ENCODE measurements at places on chromosomes 2 and 18. TPM values are rescaled to one million over a fixed set of nuclear protein-coding genes. Genes with fewer than 3 reads are reported as not detected.

- DNase-seq: no peak
- no peak overlapping the region for H3K27ac ChIP-seq
- H3K36me3 ChIP-seq: no peaks in the 10 kb centered on the region
- H3K27me3 ChIP-seq: no peaks in the 10 kb centered on the region
- no peak overlapping the region for H3K4me3 ChIP-seq
- H3K4me1 ChIP-seq: no peaks in the 10 kb centered on the region
These were observed 159.8 kb downstream of the ZNF385B start for GRCh38 chr2:179701524-179702110.

The LAMA1 gene
- total RNA-seq: not detected

DNA sequence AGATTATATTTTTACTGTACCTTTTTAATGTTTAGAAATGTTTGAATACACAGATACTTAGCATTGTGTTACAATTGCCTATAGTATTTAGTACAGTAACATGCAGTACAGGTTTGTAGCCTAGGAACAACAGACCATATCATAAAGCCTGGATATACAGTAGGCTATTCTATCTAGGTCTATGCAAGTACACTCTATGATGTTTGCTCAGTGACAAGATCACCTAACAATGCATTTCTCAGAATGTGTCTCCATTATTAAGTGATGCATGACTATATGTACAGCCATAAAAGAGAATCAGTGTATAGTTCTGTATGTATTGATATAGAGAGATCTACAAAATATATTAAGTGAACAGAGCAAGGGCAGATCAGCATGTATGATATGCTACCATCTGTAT lies 616.4 kb downstream of the XIRP2 start:
- no peak overlapping the region for H3K27ac ChIP-seq
- no peak for DNase-seq
- H3K4me3 ChIP-seq: no peak overlapping the region
- no peaks in the 10 kb centered on the region for H3K36me3 ChIP-seq
- H3K4me1 ChIP-seq: no peaks in the 10 kb centered on the region

The CDH7 gene
- total RNA-seq: not detected

- DNase-seq: no peak
- peaks cover 10% of the 10 kb centered on the region for H3K4me1 ChIP-seq
- no peak overlapping the region for H3K4me3 ChIP-seq
- H3K27ac ChIP-seq: no peak overlapping the region
- no peaks in the 10 kb centered on the region for H3K36me3 ChIP-seq
These were observed 338.8 kb upstream of the ID2 start for GRCh38 chr2:8343031-8343430.

The IL1RL1 gene
- total RNA-seq: not detected

DNA sequence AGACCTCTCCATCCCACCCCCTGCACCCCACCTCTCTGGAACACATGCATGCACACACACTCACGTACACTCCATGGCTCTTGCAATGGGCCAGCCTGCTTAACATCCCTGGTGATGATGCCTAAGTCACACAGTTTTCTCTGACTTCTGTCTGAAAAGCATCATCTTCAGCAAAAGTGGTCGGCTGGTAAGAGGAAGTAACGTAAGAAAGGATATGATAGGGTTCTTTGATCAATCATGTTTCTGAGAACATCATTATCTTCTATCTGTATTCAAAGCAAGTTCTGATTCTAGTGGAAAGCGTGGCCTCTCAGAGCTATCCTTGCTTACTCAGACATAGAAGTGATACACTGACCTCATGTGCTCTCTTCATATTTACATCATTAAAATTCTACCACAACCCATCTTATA lies 11.4 kb upstream of the NDUFV2 start:
- H3K27ac ChIP-seq: peak overlapping the region; percentile 61
- peak; percentile 32 for DNase-seq
- H3K27me3 ChIP-seq: no peaks in the 10 kb centered on the region
- H3K4me1 ChIP-seq: peaks cover 63% of the 10 kb centered on the region

The MERTK gene
- 0.19 TPM for total RNA-seq

DNA sequence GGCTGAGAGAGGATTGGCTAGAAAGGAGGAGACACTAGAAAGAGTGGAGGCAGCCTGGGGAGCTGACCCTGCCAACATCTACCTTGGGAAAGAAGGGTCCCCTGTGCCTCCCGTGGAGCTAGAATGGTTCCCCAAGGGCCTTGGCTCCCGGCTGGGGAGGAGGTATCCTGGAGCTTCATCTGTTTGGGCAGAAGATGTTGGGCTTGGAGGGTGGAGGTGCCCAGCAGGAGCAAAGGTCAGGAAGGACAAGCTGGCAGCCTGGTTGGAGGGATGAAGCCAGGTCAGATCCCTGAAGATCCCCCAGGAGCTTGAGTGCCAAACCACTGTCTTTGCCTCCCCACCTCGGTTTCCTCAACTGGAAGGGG lies 2.9 kb downstream of the ATP6V1B1 start:
- H3K36me3 ChIP-seq: no peaks in the 10 kb centered on the region
- peaks cover 2% of the 10 kb centered on the region for H3K27me3 ChIP-seq
- H3K4me1 ChIP-seq: no peaks in the 10 kb centered on the region

DNA sequence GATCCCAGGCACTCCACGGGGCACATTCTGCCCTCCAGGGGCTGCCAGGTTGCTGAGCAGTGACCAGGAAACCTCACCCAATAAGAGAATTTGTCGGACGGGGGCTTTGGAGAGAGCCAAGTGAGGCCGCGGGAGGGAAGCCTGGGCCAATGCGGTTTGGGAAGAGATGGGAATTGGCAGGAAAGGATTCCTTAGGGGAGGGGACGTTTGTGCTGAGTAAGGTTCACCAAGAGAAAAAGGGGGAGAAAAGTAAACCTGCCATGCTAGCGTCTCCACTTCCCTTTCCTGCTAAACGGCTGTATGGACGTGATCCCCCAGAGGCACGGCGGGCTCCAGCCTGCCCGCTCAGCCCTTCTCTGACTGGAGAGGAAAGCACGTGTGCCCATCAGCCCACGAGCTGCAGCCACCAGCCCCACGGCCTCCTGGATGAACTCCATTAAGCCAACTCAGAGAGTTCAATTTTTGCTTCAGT lies 194.4 kb upstream of the ID2 start:
- DNase-seq: peak; percentile 63
- H3K27me3 ChIP-seq: no peaks in the 10 kb centered on the region
- H3K4me3 ChIP-seq: peak overlapping the region; percentile 60
- H3K27ac ChIP-seq: peak overlapping the region; percentile 80

GRCh38 chr2:12718711-12719399 lies 2.1 kb downstream of the TRIB2 start:
- peak overlapping the region; percentile 93 for H3K4me3 ChIP-seq
- peaks cover 10% of the 10 kb centered on the region for H3K36me3 ChIP-seq
- peak overlapping the region; percentile 68 for H3K27ac ChIP-seq
- H3K4me1 ChIP-seq: peaks cover 45% of the 10 kb centered on the region
- no peak for DNase-seq

GRCh38 chr2:149027590-149028250 lies 10.8 kb upstream of the LYPD6B start:
- H3K27me3 ChIP-seq: peaks cover 3% of the 10 kb centered on the region
- no peak for DNase-seq
- H3K4me3 ChIP-seq: no peak overlapping the region
- no peaks in the 10 kb centered on the region for H3K36me3 ChIP-seq
- no peak overlapping the region for H3K27ac ChIP-seq

- H3K27ac ChIP-seq: no peak overlapping the region
- no peak for DNase-seq
- H3K4me3 ChIP-seq: no peak overlapping the region
- no peaks in the 10 kb centered on the region for H3K36me3 ChIP-seq
- H3K27me3 ChIP-seq: no peaks in the 10 kb centered on the region
- H3K4me1 ChIP-seq: peaks cover 2% of the 10 kb centered on the region
These were observed 376.6 kb upstream of the TRIB2 start for GRCh38 chr2:12340164-12340563.

DNA sequence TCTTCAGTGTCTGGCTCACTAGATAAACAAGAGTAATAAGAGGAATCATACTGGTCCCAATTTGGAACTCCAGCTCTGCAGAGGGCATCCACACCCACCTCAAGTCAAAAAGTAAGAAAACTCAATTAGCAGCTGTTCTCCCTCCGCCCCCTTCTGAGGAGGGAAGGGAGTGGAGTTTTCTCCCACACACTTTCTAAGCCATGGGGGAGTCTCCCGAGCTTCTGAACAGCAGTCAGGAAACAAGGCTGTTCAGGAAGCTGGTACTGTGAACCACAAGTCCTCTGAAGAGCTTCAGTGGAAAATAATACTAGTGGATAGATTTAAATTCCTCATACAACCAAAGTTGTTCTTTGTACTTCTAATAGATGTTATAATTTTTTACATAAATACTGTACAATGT lies 32.9 kb upstream of the SPTBN1 start:
- DNase-seq: no peak
- no peak overlapping the region for H3K27ac ChIP-seq
- no peaks in the 10 kb centered on the region for H3K27me3 ChIP-seq
- H3K4me1 ChIP-seq: peaks cover 5% of the 10 kb centered on the region
- H3K4me3 ChIP-seq: no peak overlapping the region

GRCh38 chr18:41128126-41128525 lies 826.9 kb upstream of the PIK3C3 start:
- H3K4me3 ChIP-seq: no peak overlapping the region
- no peak overlapping the region for H3K27ac ChIP-seq
- no peaks in the 10 kb centered on the region for H3K27me3 ChIP-seq
- H3K4me1 ChIP-seq: no peaks in the 10 kb centered on the region
- DNase-seq: no peak
- H3K36me3 ChIP-seq: no peaks in the 10 kb centered on the region

- no peak overlapping the region for H3K4me3 ChIP-seq
- no peaks in the 10 kb centered on the region for H3K36me3 ChIP-seq
- H3K27me3 ChIP-seq: no peaks in the 10 kb centered on the region
- no peaks in the 10 kb centered on the region for H3K4me1 ChIP-seq
- DNase-seq: no peak
These were observed 19.5 kb upstream of the DTNB start for GRCh38 chr2:25692737-25693445.

The TRIM43 gene
- total RNA-seq: not detected

DNA sequence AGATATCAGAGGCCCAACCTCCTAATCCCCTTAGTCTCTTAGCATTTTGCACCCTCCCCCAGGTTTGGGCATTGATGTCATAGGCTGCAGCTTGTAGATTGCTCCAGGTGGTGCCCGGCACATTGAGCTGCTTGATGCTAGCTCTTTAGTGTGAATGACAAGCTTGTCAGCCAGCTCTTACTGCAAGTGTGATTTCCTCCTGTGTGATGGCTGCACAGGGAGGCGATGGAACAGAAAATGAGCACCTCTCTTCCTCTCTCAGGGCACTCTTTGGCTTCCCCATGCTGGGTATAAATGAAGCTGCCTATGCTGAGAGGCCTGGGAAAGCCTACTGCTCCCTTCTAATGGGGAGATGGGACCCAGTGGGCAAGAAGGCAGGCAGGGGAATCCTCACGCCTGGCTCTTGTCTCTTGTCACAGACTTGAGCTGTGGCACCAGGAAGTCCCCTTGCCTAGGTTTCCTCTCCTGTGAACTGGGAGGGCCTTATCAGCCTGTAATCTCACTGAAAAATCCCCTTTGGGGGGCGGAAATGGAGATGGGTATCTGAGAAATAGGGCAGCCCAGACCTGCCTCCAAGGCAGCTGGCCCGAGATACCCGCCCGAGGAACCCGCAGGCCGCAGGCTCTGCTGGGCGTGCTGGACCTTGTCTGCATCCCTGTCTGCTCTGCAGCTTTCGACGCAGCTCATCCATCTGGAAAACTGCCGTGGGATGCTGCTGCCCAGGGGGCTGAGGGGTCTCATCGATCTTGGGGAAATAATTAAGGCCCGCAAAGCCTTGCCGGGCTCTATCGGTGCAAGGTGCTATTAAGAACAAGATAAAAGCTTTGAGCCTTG lies 163.5 kb upstream of the CXCR4 start:
- peaks cover 31% of the 10 kb centered on the region for H3K4me1 ChIP-seq
- DNase-seq: peak; percentile 50
- peak overlapping the region; percentile 8 for H3K27ac ChIP-seq
- no peaks in the 10 kb centered on the region for H3K27me3 ChIP-seq

The THSD7B gene
- total RNA-seq: not detected

The SP140L gene
- total RNA-seq: 64.1 TPM

The IL36RN gene
- total RNA-seq: not detected

DNA sequence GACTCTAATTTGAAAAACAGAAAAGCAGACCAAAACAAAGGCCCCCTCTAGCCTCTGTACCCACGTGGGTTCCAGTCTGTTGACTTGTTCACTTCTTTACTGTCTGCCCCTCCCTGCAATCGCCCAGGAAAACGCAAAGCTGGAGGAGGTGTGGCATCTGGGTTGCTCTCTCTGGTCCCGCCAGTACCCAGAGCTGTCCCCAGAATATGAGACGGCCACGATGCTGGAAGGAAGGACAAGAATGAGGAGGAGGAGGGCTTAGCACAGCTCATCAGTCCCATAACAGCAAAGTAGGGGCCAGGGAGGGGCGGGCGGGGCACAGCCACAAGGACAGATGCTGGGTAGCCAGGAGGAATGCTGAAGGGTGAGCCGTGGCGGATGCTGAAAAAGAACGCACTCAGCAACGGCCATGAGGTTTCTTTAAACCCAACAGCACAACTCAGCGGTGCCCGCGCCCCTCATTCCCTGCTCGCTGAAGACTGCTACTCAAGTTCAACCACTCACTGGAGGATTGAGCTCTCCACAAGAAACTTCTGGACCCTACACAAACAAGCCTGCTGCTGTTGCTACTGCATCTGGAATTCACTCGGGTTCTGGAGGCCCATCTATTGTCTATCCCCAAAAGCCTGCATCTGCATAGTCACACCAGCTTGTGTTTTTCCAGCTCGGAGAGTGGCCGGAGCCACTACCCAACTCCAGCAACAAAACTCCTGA lies 187.7 kb downstream of the HDAC4 start:
- H3K27ac ChIP-seq: no peak overlapping the region
- peaks cover 8% of the 10 kb centered on the region for H3K36me3 ChIP-seq
- no peak overlapping the region for H3K4me3 ChIP-seq
- no peak for DNase-seq
- no peaks in the 10 kb centered on the region for H3K27me3 ChIP-seq
- H3K4me1 ChIP-seq: peaks cover 55% of the 10 kb centered on the region

The RGPD4 gene
- 0.63 TPM for total RNA-seq

The CSRNP3 gene
- not detected for total RNA-seq

DNA sequence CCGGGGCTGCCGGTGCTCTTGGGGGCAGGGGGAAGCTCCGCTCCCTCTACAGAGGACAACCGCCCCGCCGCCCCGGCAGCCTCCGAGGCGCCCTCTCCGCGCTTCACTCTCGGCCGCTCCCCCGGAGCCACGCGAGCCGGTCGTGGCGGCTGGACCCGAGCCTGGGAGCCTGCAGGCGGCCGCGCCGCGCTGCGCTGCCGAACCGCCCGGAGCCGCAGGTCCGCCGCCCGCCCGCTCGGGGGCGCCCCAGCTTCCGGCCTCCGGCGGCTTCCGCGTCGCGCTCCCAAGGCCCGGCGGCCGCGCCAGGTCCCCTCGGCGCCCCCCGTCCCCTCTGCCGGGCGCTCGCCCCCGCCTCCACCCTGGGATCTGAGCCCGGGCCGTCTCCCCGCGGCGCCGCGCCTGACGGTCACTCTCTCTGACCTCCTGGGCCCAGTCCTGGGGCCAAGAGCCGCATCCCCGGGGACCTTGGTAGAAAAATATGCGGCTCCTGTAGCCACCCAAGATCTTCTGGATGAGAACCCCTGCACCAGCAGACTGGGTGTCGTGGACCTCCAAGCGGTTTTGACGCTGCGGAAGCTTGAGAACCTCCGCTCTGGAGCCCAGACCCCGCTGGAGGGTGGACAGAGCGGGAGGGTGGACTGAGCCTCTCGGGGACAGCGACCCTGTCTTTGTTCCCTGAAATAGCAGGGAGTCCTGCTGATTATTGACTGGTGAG lies 44.3 kb downstream of the SERTAD2 start:
- peaks cover 41% of the 10 kb centered on the region for H3K4me1 ChIP-seq
- peak overlapping the region; percentile 66 for H3K4me3 ChIP-seq
- no peak overlapping the region for H3K27ac ChIP-seq
- no peaks in the 10 kb centered on the region for H3K27me3 ChIP-seq
- DNase-seq: peak; percentile 57

Data from CD4-positive, alpha-beta T cell (primary cell).